Bronchial smooth muscle cell (primary cell): ENCODE measurements at places on chromosomes 11 and 22. TPM values are rescaled to one million over a fixed set of nuclear protein-coding genes. Genes with fewer than 3 reads are reported as not detected.

Gene KRTAP5-9
- not detected in 2 replicates for total RNA-seq

Gene TENM4
- 93.3 and 139 TPM in 2 replicates for total RNA-seq

Gene WT1
- total RNA-seq = 0.09 TPM in 1 of 2 replicates, not detected in the other

Gene ANO5
- not detected in 2 replicates for total RNA-seq

Gene ISX
- not detected in 2 replicates for total RNA-seq
